Stimulated activated CD8-positive, alpha-beta memory T cell treated with anti-CD3 and anti-CD28 coated beads, Interleukin-15, amount 100 ng/mL, for 4 hours (primary cell): ENCODE measurements at places on chromosomes 7 and 10.

DNA sequence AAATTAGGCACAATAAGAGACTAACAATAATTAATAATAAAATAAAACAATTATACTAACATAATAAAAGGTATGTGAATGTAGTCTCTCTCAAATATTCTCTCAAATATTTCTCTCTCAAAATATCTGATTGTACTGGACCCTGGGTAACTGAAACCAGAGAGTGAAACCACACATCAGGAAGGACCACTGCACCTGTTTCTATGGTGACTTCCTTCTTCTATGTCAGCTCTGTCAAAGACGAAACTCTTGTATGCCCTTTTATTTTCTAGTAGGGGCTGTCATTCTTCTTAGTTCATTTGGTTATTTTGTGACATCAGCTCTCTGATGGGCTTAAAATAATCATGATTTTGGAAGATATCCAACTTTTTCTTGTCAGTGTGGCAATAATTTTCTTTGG, 428.0 kb upstream of the TPK1 start:
- DNase-seq = no peak

DNA sequence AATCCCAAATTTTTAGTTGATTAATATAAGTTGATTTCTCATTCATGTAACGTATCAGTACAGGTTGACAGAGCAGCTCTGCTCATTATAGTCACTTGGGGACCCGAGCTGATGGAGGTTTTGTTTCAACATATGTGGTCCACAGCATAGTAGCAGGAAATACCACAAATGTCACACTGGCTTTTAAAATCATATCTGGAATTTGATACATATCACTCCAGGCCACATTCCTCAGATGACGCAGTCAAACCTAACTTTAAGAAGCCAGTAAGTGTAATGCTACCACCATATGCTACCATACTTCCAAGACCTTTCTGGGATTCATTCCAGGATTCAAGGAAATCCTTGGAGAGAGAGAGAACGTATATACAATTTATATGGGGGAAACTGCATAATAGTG, 156.3 kb downstream of the PHF14 start:
- no peak for DNase-seq

DNA sequence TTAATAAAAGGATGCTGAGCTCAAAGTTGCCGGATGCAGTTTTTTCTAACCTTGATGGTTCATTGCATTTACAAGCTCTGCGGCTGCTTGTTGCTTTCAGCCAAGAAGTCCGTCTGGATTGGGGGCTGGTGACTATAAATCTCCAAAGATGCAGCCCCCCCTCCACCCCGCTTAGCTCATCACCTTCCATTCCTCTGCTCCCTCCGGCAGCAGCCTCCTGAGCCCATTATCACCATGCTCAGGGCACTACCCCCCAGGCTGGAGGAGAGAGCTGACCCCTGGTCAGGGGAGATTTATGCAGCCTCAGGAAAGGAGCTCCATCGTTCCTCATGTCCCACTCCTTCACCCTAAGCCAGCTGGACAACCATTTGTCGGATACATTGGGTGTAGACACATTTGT, 55.3 kb upstream of the ZRANB1 start:
- no peak for DNase-seq

- DNase-seq = no peak
These were observed 92.8 kb upstream of the PAX2 start for GRCh38 chr10:100652406-100653135.

GRCh38 chr7:28961972-28962371, 3.8 kb upstream of the TRIL start:
- no peak for DNase-seq

DNA sequence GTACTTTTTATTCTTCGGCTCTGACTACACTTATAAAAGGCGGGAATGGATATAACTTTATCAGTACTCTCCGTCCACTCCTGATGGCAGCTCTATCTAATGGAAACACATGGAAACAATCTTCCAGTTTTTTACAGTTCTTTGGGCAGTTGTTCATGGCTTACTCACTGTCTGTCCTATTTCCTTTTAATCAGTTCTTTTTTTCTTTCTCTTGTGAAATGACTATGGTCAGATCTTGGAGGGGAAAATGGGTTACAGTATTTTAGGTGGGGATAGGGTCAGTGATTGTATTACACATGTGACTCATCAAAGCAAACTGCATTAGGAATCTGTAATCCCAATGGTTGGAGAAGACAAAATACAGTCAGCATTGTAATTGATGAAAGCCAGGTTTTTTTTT, 112.4 kb downstream of the BICC1 start:
- no peak for DNase-seq

- no peak for DNase-seq
These were observed 368.1 kb downstream of the CTNNA3 start for GRCh38 chr10:67327626-67328535.

DNA sequence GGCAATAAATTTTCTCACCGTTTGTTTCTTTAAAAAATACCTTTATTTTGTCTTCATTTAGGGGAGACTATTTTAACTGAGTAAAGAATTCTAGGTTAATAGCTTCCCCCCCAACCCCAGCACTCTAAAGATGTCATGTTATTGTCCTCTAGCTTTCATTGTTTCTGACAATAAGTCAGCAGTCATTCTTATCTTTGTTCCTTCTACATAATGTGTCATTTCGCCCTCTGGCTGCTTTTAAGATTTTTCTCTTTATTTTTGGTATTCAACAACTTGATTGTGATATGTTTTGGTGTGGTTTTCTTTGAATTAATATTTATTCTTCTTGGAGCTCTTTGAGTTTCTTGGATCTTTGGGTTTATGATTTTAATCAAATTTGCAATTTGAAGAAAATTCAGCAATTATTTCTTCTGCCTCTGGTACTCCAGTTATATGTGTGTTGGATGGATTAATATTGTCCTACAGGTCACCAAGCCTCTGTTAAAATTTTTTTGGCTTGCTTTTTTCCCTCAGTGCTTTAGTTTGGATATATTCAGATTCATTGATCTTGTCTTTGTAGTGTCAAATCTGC, 64.6 kb upstream of the ELN start:
- no peak for DNase-seq

GRCh38 chr10:103197174-103197573, 4.1 kb upstream of the NT5C2 start:
- no peak for DNase-seq

DNA sequence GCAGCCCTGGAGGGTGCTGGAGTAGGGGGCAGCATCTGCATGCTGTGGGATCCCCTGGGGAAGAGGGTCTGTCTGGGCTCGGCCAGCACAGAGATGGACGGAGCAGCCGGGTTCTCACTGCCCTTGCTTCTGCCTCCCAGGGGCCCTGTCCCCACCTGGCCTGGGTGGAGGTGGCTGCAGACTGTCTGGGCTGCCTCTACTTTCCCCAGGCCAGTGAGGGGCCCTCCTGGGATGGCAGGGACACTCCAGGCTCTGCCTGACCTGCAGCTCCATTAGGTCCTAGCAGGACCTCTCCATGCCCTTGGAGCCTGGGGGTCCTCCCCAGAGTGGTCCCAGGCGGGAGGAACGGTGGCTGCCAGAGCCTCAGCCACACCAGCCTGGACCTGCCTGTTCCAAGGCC, 63.7 kb downstream of the PWWP2B start:
- DNase-seq = no peak

- no peak for DNase-seq
These were observed 32.0 kb upstream of the FRAT2 start for GRCh38 chr10:97366572-97366971.

DNA sequence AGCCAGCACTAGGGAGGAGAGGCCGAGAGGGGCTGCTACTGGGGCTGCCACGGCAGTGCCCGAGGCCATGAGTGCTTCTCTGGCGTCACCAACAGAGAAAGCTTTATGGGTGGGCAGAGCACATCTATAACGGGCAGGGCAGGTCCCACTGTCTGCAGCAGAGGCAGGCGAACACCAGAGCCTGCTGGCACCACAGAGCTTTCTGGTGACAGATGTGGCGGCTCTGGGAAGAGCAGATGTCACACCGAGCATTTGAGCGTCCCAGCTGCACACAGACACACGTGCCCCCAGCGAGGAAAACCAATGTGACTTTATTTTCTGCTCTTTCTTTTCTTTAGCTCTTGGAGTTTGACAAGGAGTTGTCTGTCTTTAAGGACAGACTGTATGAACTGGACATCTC, 20.5 kb downstream of the NKX6-2 start:
- no peak for DNase-seq

- DNase-seq = no peak
These were observed 651 bp downstream of the MYO3A start for GRCh38 chr10:25934621-25935139.

DNA sequence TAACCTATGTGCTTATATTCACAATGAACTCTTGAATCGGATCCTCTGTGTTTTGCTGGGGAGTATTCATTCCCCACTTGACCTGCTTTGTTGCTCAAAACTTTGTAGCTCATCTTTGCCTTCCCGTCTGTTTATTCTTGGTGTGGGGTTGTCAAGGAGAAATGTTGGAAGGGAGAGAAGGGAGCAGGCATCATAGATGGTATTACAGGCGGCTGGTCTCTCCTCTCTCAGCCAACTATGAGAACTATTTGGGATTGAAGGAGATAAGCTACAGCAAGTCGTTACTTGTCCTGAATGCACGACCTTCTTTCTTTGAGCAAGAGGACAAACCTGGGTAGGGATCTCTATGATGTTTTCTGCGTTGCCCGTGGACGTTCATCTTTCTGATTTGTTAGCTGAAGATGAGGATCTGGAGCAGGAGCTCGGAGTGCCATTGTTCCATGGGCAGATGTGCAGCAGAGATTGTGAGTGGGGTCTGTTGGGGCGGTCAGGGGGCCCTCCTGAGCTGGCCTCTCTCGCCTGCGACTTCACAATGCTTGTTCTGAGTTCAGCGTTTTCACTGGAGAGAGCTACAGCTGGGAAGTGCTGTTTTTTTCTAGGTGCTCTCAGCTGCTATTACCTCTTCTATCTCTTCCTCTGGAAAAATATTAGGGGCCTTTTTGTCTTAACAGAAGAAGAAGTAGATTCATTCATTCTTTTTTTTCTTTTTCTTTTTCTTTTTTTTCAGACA, 126.9 kb upstream of the KLF6 start:
- no peak for DNase-seq

- no peak for DNase-seq
These were observed 155.4 kb downstream of the POU6F2 start for GRCh38 chr7:39133088-39133487.

DNA sequence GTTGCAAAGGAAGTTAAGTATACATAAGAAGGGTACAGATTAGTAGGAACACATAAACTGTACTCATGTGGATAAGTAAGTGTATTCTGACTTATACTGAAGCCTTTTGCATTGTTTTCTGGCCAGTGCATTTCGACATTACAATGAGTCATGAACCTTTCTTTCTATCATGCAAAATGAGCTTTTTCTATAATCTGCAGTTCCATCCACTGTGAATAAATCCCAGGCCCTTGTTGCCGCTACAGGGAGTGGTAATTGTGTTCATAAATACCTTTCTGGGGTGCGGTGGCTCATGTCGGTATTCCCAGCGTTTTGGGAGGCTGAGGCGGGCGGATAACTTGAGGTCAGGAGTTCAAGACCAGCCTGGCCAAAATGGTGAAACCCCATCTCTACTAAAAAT, 858.3 kb downstream of the GRM8 start:
- DNase-seq = no peak

DNA sequence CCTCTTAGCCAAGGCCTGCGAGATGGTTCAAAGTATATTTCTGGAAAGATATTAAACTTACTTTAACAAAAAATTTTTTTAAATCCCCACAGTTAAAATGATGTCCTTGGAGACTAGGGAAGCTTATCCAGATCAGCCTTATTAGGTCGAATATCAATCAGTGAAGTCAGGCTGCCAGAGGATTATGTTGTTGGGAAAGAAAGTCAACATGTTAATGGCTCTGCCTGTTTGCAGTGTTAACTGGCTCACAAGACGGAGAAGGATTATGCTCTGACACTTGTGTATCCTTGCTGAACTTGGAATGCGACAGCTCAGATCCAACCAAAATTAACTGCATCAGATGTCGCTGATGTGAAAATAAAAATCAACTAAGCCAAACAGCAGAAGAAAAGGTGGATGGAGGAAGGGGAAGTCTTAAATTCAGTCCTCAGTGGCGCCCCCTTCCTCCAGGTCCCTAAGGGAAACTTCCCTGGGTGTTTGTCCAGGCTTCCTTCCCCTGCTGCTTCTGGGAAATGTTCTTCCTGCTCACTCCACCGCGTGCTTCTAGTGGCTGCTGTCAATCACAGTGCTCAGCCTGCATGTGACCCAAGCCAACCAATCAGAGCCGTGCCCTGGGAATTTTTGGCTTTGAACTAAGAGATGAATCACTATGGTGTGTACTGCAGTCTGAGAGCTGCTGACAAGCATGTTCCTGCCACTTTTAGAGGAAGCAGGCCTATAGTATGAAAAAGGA, 690.4 kb upstream of the NRP1 start:
- no peak for DNase-seq

DNA sequence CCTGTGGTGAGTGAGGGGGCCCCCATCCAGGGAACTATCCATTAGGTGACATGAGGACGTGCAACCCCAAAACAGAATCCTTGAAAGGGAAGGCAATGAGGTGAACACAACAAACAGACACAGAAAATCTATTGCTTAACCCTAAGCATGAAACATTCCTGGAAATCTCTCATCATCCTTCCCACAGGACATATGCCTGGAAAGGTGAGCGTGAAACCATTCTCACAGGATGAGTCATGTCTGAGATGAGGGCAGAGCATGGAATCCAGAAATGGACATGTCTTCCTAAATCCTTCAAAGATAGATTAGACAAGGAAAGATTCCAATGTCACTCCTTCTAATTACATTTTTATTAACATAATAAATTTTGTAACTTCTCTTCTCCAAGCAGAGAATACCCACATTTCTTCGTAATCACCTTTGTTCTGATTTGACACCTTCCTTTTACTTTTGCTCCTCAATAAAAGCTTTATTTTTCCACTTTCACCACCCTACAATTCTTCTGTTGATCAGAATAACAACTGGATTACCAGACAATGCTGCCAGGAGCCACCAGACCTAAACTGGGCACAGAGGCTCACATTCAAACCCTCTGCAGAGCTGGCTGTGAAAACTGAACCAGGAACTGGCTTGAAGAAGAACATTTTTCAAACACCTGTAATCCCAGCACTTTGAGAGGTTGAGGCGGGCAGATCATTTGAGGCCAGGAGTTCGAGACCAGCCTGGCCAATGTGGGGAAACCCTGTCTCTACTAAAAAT, 67.2 kb downstream of the COBL start:
- DNase-seq = no peak

DNA sequence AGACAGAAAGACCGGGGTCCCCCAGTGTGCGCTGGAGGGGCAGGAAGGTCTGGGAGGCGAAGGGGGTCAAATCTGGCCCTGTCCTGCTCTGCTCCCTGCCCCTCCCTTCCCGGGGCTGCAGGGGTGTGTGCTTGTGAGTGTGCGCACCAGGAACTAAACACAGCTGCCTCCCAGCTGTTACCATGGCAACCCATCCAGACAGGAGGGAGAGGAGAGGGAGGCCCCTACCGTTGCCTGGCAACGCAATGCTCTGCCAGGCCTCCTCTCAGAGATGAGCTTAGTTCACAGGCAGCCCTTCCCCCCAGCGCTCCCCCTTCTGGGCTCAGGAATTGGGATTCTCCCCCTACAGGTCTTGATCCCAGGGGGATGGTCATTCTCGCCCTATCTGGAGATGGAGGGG, 6.1 kb downstream of the NYAP1 start:
- no peak for DNase-seq

DNA sequence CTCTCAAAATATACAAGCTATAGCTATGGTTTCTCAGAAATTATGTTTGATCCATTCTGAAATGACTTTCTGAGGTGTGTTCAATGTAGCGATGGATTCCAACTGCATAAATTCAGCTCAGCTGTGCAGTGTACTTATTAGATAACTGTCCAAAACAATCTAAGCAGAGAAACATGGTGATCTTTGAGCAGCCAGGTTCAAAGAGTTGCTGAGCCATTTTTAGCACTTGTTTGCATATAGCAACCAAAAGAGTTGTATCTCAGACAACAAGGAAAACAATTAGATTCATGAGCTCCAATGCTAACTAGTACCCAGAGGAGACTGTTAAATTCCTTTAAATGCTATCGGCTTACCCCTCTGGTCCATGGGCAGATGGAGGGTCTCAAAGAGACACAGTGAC, 15.9 kb upstream of the KCNIP2 start:
- DNase-seq = no peak
